ENCODE measurements at places on chromosomes 4 and X. TPM values are rescaled to one million over a fixed set of nuclear protein-coding genes. Genes with fewer than 3 reads are reported as not detected.
A peak's percentile ranks its signal among the peaks of the same experiment; 100 is the strongest.

DNA sequence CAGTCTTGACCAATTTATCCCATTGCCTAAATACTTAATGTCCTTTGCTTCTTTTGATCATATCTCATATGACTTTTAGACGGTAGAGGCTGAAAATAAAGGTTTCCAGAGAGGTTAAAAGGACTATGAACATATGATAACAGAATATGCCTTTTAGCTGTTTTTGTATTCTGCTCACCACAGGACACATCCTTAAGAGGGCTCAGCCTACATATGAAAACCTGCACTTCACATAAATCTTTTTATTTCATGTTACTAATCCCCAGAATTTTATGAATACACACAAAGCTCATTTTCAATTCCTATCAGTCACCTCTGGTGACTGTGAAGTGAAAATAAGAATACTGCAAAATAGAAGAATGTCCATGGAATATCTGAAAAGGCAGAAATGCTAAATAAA, 92.0 kb downstream of the GPM6A start:
- H3K36me3 ChIP-seq, result no peaks in the 10 kb centered on the region
- H3K4me1 ChIP-seq, result no peaks in the 10 kb centered on the region
- no peak overlapping the region for H3K27ac ChIP-seq
- H3K4me3 ChIP-seq, result no peak overlapping the region
- DNase-seq, result no peak

Gene SYTL4
- total RNA-seq, result 0.14 TPM

Gene ADH7
- not detected for total RNA-seq

DNA sequence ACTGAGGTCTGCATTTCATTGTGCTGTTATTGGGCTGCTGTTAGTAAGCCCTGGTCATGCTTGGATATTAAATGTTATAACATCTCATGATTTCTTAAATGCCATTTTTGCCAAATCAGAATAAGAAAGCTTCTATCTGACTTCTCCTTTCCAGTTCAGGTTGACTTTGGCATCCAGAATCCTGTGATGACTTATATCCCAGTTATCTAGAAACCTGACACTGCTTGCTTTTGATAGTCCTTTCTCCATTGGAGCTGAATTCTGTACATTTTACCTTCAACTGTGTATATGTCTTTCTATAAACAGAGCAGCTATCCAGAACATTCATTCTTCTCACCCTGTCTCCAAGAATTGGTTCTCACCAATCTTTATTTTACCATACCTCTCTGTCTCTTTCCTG, 257.7 kb upstream of the GNPDA2 start:
- DNase-seq, result no peak
- H3K27ac ChIP-seq, result no peak overlapping the region
- H3K36me3 ChIP-seq, result no peaks in the 10 kb centered on the region
- no peaks in the 10 kb centered on the region for H3K4me1 ChIP-seq
- H3K4me3 ChIP-seq, result no peak overlapping the region

Gene ODAM
- total RNA-seq, result not detected

- peaks cover 4% of the 10 kb centered on the region for H3K36me3 ChIP-seq
- peaks cover 2% of the 10 kb centered on the region for H3K4me1 ChIP-seq
- no peak overlapping the region for H3K4me3 ChIP-seq
These were observed 79.0 kb downstream of the GPR82 start for GRCh38 chrX:41802958-41803357.

Gene MAGEB6
- not detected for total RNA-seq

DNA sequence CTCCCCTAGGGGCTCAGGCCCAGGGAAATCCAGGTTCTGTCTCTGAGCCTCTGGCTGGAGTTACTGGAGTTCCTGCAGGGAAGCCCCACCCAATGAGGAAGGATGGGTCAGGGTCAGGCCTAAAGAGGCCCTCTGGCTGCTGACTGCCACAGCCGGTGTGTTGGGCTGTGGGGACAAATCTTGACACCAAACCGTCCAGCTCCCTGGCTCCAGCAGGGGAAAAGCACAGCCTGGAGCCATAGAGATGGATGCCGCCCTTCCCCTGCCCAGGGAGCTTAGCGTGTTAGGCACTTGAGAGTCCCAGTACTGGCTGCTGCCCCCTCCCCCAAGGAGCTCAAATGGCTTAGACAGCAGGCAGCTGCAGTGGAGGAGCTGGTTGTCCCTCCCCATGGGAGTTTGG, 321.3 kb upstream of the LCORL start:
- H3K36me3 ChIP-seq, result no peaks in the 10 kb centered on the region
- no peak overlapping the region for H3K4me3 ChIP-seq
- H3K27ac ChIP-seq, result no peak overlapping the region
- no peaks in the 10 kb centered on the region for H3K4me1 ChIP-seq

Gene OCRL
- 4.9 TPM for total RNA-seq

- no peaks in the 10 kb centered on the region for H3K36me3 ChIP-seq
- peaks cover 15% of the 10 kb centered on the region for H3K27me3 ChIP-seq
- H3K27ac ChIP-seq, result no peak overlapping the region
- H3K4me1 ChIP-seq, result no peaks in the 10 kb centered on the region
- DNase-seq, result no peak
These were observed 73.0 kb upstream of the SCOC start for GRCh38 chr4:140300271-140300970.

GRCh38 chr4:6250235-6250983, 19.2 kb upstream of the WFS1 start:
- H3K4me1 ChIP-seq, result peaks cover 6% of the 10 kb centered on the region
- no peak overlapping the region for H3K27ac ChIP-seq
- H3K4me3 ChIP-seq, result no peak overlapping the region
- H3K36me3 ChIP-seq, result no peaks in the 10 kb centered on the region
- no peak for DNase-seq

Gene HGFAC
- not detected for total RNA-seq

GRCh38 chr4:140052050-140052449, 101.9 kb downstream of the MAML3 start:
- peaks cover 37% of the 10 kb centered on the region for H3K4me1 ChIP-seq
- H3K27ac ChIP-seq, result no peak overlapping the region
- peaks cover 58% of the 10 kb centered on the region for H3K27me3 ChIP-seq
- DNase-seq, result no peak
- no peaks in the 10 kb centered on the region for H3K36me3 ChIP-seq
- H3K4me3 ChIP-seq, result no peak overlapping the region

GRCh38 chr4:152508386-152508785, 27.5 kb downstream of the FBXW7 start:
- H3K27ac ChIP-seq, result no peak overlapping the region
- no peaks in the 10 kb centered on the region for H3K27me3 ChIP-seq
- no peaks in the 10 kb centered on the region for H3K36me3 ChIP-seq

Gene CXXC4
- not detected for total RNA-seq

GRCh38 chrX:154401045-154401799, 3.0 kb downstream of the RPL10 start:
- H3K27me3 ChIP-seq, result no peaks in the 10 kb centered on the region
- H3K27ac ChIP-seq, result peak overlapping the region; percentile 96
- peak overlapping the region; percentile 96 for H3K4me3 ChIP-seq
- peaks cover 16% of the 10 kb centered on the region for H3K36me3 ChIP-seq
- H3K4me1 ChIP-seq, result peaks cover 8% of the 10 kb centered on the region
- no peak for DNase-seq

DNA sequence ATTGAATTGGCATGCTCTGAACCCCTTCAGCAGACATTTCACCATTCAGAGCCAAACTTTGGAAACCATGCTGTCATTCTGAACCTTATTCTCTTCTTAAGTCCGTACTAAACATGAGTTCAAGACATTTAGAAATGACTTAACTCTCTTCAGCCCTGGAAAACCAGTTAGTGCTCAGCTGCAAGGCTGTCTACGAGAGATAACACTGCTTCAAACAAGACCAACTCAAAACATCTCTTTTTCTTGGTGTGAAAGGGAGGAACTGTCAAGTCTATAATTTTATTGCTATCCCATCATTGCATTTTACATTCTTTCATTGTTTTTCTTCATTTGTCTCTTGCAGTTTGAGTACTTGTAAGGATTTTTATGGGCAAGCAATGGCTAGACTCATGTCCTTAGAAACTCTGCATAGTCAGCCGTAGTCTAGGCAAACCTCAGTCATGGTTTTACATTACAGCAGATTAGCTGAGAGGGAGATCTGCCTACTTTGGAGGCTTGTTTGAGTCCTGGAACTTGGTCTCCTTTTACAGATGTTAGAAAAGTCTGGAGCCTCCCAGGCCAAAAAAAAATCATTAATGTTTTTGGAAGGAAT, 120.6 kb upstream of the JADE1 start:
- H3K36me3 ChIP-seq, result no peaks in the 10 kb centered on the region
- H3K4me1 ChIP-seq, result no peaks in the 10 kb centered on the region
- no peak overlapping the region for H3K27ac ChIP-seq
- no peak overlapping the region for H3K4me3 ChIP-seq

Measured in natural killer cell treated with Interleukin-12 subunit alpha and Interleukin-12 subunit beta and Interleukin-15 and Interleukin-18, amount 100 ng/mL, for 72 hours (primary cell).